ENCODE measurements at places on chromosomes 2 and 18. TPM values are rescaled to one million over a fixed set of nuclear protein-coding genes. Genes with fewer than 3 reads are reported as not detected.

TMEM169 gene
- 5.5 TPM for total RNA-seq

MAPK4 gene
- not detected for total RNA-seq

TFCP2L1 gene
- total RNA-seq = not detected

IL1RL2 gene
- not detected for total RNA-seq

ASPRV1 gene
- total RNA-seq = 0.12 TPM

MRO gene
- total RNA-seq = not detected

DTNA gene
- total RNA-seq = 0.34 TPM

PDE1A gene
- not detected for total RNA-seq

All from Caki2 (cell line).